ENCODE measurements at places on chromosomes 6 and 20.

DNA sequence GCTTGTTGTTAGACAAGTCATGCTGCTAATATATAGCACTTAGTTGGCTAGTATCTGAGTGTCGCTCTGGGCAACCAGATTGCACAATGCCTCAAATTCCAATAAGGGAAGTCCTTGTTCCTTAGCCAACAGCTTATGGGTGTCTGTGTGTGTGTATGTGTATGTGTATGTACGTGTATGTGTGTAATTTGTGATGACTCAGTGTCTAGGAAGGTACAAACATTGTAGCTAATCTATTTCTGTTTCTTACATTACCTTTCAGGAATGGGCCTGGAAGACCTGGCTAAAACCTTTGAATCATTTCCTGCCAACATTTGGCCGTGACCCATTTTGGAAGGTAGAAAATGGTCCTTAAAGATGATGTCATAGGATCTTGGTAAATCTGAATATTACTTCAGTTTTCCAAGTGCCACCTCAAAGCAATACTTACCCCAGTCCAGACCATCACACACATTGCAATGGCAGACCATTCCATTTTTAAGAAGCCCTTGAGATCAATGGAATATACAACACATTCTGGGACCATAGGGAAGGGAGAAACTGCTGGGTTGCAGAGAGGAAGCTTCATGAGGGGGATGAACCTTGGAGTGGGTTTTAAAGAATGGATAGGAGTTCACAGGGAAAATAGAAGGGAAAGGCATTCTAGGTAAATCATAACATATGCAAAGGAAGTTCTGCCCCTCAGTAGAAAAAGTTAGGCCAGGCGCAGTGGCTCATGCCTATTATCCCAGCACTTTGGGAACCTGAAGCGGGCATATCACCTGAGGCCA lies 25.1 kb downstream of the NEDD9 start:
- DNase-seq: no peak

GRCh38 chr6:17490724-17491123 lies 97.3 kb downstream of the CAP2 start:
- no peak for DNase-seq

- no peak for DNase-seq
These were observed 228.9 kb upstream of the DEFB112 start for GRCh38 chr6:50278663-50279062.

DNA sequence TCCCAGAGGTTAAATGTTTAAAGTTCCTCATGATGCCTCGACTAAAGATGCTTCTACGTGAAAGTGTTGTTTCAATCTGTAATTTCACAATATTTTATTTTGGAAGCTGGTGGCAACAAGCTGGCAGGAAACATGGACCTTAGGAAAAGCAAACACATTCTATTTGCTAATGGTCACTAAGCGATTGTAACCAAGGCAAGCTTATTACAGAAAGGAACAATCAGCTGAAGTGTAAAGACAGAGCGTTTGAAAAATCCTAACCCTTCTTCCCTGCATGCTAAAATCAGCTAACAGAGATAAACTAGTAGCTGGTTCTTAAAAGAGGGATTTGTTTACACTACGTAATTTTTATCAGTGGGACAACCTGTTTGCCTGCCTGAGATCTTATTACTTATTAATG lies 50.0 kb downstream of the IL20RA start:
- no peak for DNase-seq

GRCh38 chr6:160668589-160668988 lies 4.5 kb upstream of the LPA start:
- DNase-seq: no peak

GRCh38 chr6:24340998-24341938 lies 16.6 kb downstream of the DCDC2 start:
- DNase-seq: no peak

DNA sequence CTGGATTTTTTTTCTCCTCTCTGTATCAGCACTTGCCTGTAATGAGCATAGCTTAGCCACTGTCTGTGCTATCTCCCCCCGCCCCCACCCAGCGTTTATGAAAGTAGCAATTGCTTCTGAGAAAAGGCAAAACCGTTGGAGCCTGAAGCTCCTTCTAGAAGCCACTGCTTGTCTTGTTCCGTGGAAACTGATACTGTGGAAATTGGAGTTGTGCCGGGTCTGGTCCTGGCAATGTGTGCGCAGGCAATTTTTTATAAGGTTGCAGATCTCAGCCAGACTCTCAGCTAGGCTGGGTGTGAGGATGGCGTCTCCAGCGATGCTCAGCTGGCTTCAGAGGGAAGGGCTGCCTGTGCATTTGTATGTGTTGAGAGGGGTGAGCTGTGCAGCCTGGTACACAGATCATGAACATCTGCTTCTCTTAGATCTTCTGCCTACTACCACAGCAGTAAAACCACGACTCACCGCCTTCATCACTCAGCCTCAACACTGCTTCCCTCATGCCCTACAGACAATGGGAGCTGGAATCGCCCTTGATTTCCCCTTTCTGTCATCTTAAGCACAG lies 72.4 kb upstream of the GTSF1L start:
- no peak for DNase-seq

- no peak for DNase-seq
These were observed 45.7 kb downstream of the TMEM200A start for GRCh38 chr6:130411481-130411880.

DNA sequence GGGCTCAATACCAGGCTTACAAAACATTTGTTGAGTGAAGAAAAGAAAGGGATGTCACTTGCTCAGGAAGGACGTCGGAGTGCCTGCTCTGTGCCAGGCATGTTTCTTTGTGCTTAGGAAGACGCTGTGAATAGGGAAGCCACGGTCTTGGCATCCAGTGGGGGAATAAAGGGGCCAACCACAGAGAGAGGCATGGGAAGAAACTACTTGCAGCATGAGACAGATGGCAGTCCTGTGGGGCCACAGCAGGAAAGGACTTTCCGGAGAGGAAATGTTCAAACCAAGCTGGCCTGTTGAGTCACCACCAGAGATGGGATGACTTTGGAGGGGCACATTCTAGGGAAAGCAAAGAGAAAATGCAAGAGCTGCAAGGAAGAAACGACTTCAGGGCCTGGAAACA lies 173.2 kb downstream of the CDH26 start:
- DNase-seq: no peak

DNA sequence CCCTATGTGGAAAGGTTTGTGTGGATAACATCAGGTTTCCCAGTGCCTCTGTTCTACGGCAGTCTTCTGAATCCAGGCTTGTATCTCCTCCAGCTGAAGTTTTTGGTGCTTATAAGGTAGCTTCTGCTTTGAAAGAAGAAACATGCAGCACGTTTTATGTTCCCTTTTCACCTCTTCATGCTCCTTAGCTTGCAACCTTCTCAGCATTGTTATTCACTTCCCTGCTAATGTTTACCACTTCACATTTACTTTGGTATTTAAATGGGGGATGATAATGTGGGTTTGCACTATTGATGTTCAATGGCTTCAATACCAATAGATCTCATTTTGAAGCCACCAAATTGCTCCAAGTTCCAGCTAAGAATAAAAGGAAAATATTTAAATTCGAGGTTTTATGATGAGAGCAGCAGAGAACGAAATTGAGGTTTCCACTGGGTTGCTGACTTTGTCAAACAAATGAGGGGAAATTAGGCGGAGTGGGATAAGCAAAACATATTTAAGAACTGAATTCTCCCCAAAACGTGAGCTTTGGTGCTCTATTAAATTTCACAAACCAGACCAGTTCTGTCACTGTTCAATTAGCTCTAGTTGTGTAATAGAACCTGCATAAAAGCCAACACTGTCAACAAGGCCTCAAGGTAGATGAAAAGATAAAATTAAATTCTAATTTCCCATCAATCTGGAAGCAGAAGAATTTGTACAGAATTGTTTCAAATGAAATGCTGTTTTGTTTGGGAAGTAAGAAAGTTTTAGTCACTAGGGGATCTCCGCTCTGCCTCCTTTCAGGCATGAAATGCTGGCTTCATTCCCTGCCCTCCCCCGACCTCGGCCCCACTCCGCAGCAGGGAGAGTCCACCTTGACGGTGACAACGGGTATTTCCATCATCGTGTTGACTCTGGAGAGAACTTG lies 1.4 kb downstream of the IL22RA2 start:
- no peak for DNase-seq

DNA sequence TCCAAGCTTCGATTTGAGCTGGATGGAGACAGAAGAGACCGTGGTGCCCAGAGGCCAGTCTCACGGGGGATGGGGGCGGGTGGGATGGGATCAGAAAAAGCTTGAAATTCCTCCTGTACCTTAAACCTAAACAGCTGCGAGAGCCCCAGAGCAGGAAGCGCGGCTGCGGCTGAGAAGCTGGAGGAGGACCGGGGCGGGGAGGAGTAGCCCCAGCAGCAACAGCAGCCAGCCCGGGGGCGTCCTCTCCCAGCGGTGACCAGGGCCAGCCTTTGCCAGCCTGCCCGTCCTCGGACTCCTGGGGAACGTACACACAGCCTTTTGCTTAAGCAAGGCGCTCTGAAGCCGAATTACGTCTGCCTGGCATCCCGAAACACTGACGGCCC lies 17.4 kb upstream of the PRDM13 start:
- no peak for DNase-seq

GRCh38 chr6:44723439-44724197 lies 336.1 kb downstream of the CDC5L start:
- DNase-seq: no peak

- DNase-seq: no peak
These were observed 53.0 kb upstream of the NOP56 start for GRCh38 chr20:2599288-2600006.

GRCh38 chr6:106124437-106125430 lies 38.6 kb downstream of the PRDM1 start:
- no peak for DNase-seq

- DNase-seq: no peak
These were observed 45.6 kb upstream of the MRPS10 start for GRCh38 chr6:42263165-42263728.

GRCh38 chr6:110566346-110567125 lies 90.1 kb upstream of the SLC22A16 start:
- no peak for DNase-seq

DNA sequence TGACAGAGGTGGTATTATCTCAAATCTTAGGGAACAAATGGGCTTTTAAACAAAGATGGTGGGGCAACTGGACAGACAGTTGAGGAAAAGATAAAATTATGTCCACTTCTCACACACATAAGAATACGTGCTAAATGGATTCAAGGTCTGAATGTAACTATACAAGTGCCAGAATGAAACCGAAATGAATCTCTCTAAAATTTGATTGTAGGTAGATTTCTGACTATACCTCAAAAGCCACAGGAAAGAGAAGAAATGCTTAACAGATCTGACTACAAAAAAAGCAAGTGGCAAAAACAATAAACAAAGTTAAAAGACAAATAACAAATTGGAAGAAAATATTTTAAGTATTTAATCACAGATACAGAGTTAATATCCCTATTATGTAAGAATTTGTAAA lies 182.7 kb upstream of the OLIG3 start:
- DNase-seq: no peak

GRCh38 chr20:7967199-7967844 lies 27.1 kb upstream of the HAO1 start:
- no peak for DNase-seq

GRCh38 chr6:116019428-116019827 lies 41.3 kb downstream of the FRK start:
- DNase-seq: no peak

DNA sequence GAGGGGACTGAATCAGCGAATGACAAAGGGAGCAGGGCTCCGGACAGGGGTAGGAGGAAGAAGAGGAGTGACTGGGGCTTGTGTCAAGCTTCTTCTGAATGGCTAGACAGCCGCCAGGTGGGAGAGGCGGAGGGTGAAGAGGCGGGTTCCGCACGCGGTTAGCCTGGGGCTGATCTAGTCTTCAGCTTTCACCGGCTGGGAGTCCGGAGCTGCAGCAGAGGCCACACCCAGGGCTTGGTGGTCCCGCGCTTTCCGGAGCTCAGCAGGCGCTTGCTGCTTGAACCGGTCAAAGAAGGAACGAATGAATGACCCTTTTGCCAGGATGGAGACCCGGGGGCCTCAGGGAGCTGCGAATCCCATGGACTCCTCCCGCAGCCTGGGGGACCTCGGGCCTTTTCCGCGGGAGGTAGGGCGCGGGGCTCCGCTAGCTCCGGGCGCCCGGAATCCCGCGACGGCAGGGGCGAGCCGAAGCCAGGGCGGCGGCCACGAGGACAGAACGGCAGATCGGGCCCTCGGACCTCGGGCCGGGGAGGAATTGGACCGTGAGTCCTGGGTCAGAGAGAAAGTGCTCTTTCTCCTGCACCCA lies at the start of gene C6orf141:
Gene C6orf141 (plus strand): TSS at position 177 of the 586 bp plus-strand sequence. CDS start 125 bp downstream, at position 302.
- DNase-seq: no peak

GRCh38 chr6:154125421-154125820 lies 86.4 kb downstream of the OPRM1 start:
- no peak for DNase-seq

DNA sequence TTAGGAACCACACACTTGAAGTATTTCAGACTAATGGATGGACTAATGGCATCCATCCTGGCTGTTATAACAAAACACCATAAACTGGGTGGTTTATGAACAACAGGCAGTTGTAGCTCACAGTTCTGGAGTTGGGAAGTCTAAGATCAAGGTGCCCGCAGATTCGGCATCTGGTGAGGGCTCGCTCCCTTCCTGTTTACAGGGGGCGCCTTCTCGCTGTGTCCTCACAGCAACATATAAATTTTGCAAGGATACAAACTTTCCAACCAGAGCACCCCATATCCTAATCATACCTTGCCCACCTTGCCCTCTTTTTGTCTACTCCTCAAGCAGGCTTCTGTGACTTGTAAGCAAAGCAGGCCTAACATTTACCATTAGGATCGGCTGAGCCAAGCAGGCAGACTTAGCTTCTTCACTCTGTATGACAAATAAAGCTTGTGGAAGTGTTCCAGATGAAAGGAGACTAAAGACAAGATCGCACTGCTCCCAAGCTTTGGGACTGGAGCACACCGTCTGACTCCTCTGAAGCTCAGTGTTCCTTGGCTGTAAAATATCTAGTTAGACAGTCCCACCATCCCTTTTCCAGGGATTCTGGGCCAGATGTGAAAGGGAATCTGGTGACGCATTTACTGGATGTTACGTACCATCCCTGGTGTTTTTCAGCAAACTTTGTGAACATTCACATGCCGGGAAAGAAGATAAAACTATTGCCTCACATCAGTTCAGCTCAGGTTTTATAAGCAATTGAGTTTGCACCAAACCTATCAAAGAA lies 34.9 kb downstream of the GFOD1 start:
- no peak for DNase-seq

DNA sequence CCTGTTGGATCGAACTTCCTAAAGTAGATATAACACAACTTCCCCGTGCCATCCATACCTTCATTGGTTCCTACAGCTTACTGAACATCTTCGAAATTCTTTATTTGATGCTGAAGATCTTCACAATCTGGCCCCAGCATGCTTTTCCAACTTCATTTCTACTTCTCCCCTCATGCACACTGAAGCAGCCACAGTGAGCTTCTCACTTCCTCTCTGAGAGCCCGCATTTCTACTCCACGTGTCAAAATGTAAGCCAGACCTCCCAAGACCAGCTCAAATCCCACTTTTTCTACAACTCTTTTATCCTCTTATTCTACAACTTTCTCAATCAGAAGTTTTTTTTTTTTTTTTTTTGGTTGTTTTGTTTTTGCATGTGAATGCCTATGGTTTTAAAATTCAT lies 254.7 kb downstream of the GMPR start:
- no peak for DNase-seq
